ENCODE measurements at places on chromosomes 2 and 18.

- no peak for DNase-seq
These were observed 50.8 kb downstream of the TRABD2A start for GRCh38 chr2:84830095-84830494.

DNA sequence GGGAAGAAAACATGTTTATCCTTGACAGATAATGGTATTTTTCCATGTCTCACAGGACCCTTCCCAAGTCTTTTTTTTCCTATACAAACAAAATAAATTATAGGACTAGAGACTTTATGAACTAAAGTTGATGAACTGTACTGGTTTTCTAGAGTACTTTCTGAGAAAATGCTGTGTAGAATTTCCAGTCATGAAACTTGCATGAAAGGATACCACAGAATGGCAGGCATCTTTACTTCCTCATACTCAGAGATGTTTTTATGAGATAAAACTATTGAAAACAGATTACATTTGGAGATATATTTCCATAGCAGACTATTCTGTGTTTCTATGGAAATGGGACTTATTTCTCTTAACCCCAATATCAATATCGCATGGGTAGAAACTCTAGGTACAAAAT lies 403.5 kb downstream of the PARD3B start:
- DNase-seq, result no peak

DNA sequence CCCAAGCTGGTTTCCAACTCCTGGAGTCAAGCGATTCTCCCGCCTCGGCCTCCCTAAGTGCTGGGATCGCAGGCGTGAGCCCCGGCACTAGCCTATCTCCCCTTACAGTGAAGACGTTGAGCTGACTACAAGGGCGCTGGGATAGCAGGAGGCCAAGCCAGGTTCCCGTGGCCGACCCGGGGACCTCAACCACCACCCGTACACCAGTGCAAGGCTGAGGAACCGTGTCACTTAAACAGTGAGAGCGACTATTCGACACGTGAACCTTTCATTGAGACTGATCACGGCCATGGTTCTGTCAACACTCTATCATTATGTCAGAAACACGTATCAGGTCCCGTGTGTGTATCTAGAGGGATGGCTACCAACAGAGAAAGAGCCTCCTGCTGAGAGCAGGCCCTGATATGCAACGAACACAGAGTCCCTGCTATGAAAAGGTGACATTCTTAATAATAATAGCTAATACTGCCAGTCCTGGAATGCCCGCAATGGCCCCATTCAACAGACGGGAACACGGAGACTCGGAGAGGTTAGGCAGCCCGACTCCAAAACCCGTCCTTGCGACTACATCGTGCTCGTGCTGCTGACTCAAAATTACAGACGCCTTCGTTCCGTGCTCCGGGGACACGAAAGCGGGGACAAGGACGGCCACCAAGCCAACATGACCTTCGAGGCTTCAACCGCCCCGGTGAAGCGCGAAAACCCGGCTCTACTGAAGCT lies 833 bp downstream of the AFG3L2 start:
- DNase-seq, result no peak

DNA sequence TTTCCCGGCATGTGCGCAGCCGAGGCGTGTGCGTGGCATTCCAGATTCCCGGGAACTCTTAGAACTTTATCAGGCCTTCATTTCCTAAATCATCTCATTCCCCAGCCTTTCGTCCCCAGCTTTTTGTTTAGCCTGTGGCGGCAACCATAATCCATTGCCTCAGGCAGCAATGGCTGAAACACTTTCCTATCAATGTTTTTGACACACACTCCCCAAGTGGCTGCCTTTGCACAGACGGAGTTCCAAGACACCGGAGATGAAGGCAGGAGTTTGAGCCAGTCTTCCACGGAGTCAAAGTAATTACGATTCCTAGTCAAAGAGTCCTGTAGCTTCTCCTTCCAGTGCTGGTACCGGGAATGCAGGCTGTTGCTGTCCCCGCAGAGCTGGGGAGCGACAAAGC lies 64.8 kb downstream of the KCNG2 start:
- DNase-seq, result no peak

DNA sequence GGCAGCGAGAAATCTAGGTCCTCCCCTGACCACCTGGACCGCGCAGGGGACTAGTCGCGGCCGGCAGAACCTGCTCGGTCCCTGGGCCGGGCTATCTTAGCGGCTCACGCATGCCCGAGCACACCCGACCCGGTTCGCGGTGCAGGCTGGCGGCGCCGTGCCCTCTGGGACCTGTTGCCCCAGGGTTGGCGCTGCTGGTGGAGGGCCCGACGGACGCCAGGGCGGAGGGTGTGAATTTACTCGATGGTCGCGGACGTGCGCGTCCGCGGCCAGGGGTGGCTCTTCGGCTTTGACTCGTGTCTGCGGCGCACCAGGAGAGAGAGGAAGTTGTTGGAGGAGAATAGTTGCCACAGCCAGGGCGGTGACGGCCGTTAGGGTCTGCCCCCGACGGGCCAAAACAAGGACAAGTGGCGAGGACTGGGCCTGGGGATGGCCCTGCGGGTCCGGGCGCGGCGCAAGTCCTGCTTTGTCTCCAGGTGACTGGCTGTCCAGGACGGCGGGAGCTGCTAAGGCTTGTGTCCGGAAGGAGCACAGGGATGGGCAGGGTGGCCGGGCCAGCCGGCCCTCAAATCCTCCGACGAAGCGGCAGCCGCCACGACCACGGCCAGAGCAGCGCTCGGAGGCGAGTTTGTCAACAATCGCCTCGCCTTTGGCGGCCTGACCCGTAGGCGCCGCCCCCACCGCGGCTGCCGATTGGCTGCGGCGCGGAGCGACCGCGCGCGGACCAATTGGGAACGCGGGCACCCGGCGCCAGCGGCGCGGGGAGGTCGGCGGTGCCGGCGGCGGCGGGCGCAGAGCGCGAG lies 1.3 kb downstream of the BCL2L11 start:
- peak; percentile 86 for DNase-seq

- DNase-seq, result no peak
These were observed 48.5 kb upstream of the THOC1 start for GRCh38 chr18:316393-316792.

DNA sequence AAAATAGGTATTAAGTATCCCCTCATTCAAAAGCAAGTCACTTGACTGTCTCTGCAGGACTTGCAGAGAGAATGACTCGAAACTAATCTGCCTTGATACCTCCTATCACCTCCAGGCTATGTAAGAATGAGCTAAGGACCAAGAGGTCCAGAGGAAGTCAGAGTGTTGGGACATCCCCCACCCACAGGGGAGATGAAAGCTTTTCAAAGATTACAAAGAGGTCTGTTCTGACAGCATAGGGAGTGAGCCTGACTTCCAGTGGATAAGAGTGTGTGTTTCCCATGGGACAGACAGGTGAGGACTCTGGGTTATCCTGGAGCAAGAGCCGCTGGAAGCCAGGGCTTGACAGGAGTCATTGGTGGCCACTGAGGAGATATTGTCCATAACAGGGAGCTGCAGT lies 85.0 kb upstream of the TACR1 start:
- no peak for DNase-seq

DNA sequence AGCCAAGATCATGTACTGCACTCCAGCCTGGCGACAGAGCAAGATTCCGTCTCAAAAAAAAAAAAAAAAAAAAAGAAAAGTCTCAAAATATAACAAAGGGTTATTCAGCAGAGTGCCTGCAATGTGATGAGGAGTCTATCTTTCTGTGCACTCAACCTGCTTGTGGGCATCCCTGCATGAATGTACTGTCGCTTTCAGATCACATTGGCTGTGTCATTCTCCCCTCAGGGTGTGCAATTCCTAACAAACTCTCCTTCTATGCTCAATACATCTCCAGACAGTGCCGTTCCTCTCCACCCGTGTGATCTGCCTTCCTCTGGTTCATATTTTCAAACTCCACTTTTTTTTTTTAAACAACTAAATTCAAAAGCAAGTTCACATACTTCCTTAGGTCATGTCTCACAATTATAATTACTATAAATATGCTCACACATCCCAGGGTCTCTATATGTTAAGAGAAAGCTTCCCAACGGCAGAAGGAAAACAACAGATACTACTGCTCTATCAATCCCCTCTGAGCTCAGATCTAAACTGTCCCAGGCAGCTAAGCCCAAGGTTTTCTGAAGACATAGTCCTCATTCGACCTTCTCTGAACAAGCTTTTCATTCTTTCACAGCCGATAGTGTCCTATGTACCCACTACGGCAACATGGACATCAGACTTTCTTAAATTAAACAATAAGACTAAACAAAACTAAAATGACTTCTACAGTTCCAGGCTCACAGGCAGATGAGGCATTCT lies 35.2 kb downstream of the PTMA start:
- DNase-seq, result no peak

- DNase-seq, result peak; percentile 56
These were observed 1.4 kb downstream of the GPR35 start for GRCh38 chr2:240626531-240627300.

- no peak for DNase-seq
These were observed 145.1 kb downstream of the CDC42EP3 start for GRCh38 chr2:37526323-37526722.

DNA sequence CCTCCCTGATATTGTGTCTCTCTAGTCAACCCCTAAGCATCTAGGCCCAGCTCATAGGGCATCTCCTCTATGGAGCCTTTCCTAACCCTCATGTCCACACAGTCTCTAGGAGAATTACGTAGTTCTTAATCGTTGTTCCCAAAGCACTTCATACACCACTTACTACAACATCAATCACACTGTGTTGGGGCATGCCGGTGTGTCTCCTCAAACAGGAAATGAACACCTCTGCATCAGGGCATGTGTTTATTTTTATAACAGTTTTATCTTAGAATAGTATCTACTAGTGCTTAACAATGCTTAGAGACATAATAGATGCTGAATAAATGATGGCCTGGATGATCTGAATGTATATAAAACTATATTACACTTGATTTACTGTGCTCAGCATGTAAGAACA lies 19.7 kb downstream of the CYP1B1 start:
- no peak for DNase-seq

DNA sequence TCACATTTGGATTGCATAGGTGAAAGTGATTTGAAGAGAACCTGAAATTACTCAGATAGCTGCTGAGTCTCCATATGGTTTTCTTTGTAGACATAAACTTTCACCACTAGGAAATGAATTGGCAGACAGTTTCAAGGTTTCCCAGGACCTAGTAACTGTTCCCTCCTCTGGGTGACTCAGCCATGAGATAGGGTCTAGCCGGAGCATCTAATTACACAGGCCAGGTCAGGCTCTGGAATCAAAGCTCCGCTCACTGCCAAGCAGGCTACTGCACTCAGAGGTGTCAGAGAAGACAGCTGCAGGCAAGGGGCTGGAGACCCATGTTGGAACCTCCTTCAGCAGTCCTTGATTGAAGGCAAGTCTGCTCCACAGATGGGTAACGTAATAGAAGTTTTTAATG lies 429.2 kb downstream of the TNS1 start:
- no peak for DNase-seq

DNA sequence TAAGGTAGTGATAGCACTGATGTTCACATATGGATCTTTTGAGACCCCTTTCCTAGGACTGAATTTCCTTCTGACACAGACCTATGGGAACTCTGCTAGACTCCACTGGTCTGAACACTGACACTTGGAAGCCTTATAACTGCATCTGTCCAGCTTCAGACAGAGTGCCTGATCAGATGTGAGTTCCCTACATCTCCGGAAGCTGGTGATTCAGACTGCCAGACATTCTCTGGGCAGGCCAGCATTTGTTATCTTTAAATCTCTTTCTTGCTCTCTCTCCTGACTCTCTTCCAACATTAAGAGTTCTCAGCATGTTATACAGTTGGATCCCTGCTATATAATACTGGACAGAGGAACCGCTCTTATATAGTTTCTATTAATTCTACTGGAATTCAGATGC lies 408.5 kb downstream of the ZEB2 start:
- no peak for DNase-seq

GRCh38 chr18:51765606-51766360 lies 568.3 kb upstream of the MEX3C start:
- no peak for DNase-seq

- no peak for DNase-seq
These were observed 3.1 kb upstream of the GCA start for GRCh38 chr2:162340822-162341221.

- DNase-seq, result no peak
These were observed 34.2 kb upstream of the CTDP1 start for GRCh38 chr18:79645291-79645983.

DNA sequence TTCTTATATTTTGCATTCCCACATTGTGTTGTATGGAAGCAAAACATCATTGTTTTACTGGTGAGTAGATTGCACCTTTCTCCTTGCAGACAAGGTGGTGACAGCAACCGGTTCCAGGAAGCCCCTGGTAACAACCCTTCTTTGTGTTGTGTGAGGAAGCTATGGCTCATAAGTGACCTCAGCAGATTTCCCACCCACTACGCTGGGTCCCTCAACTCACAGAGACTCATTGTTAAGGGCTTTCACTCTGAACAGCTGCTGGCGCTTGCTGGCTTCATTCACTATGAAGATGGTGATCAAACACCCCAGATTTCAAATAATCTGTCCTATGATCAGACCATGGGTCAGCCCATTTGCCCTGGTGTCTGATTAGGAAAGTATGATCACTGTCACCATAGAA lies 53.4 kb downstream of the WIPF1 start:
- no peak for DNase-seq

DNA sequence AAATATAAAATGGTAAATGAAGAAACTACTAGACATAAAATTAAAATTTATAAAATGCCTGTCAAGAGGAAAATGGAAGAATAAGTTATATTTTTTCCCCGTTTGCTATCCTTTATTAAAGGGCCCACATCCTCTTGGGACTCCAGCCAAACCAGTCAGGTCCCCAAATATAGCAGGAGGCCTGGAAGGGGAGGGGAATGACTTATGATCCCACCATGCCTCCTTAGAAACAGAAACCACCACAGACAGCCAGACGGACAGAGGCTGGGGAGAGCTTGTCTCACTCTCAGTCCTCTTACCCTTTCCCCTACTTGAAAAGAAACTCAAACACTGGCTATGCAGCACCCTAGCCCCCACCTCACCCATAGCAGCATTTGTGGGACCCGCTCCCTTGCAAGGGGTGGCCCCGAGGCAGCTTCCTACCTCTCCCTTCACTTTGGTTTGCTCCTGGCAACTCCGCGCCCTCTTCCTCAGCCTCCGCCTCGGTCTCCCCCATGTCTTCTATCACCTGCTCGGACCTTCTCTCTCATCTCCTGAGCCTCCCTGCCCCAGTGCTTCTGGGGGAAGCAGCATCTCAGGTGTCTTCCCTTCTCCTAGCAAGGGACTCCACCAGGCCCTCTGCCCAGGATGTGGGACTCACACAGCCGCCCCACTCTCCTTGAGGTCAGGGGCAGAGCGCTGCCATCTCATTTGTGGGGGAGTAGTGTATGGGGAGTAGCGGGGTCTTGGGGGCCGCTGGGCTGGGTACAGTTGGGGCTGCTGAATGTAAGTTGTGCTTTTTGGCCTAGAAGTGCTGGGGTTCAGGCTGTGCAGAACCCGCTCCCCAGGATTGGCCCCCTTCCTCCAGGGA lies 37.4 kb upstream of the ANKRD62 start:
- no peak for DNase-seq

Data from activated T-cell treated with anti-CD3 and anti-CD28 coated beads, Interleukin-2, amount 50 U/mL, for 24 hours (primary cell).